ENCODE measurements at places on chromosomes 6 and 20.

- DNase-seq = no peak
Measured at GRCh38 chr6:107121964-107122495, 6.7 kb upstream of the BEND3 start.

GRCh38 chr20:58227391-58228102 is 906 bp downstream of the ANKRD60 start:
- no peak for DNase-seq

- no peak for DNase-seq
Measured at GRCh38 chr20:1667502-1668085, 10.0 kb upstream of the SIRPG start.

- DNase-seq = no peak
Measured at GRCh38 chr6:15363523-15364400, 117.9 kb downstream of the JARID2 start.

- DNase-seq = no peak
Measured at GRCh38 chr6:42088101-42088591, 37.8 kb downstream of the TAF8 start.

GRCh38 chr6:9252799-9253198 is 817.5 kb upstream of the SLC35B3 start:
- DNase-seq = no peak

GRCh38 chr6:159854959-159855358 is 35.8 kb upstream of the MAS1 start:
- no peak for DNase-seq

DNA sequence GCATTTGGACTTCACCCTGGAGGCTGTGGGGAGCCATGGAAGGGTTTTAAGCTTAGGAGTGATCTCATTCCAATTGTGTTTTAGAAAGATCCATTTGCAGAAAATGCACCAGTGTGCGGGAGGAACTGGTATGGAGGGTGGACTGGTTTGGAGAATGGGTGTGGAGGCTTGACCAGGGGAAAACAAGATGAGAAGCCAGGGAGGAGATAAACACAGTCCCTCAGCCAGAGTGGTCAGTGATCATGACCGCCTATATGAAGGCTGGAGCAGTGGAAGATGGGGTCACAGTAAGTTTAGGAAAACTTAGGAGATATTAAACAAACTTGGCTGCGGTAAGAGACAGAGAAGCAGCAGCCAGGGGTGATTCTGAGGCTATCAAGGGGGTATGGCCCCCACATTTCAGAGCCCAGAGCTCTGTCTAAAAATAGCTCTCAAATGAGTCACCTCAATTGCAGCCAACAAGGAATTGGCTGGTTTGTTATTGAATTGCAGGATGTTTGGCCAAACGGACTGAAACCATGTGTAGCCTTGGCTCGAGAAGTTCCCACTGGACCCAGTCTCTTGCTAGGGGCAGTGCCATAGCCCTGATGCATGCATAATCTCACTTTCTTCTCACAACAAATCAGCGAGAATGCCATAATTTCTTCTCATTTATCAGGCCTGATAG is 159.9 kb upstream of the TOP1 start:
- no peak for DNase-seq

- DNase-seq = no peak
Measured at GRCh38 chr6:43836507-43837240, 66.7 kb downstream of the VEGFA start.
